ENCODE measurements at places on chromosomes 12 and 14.

DNA sequence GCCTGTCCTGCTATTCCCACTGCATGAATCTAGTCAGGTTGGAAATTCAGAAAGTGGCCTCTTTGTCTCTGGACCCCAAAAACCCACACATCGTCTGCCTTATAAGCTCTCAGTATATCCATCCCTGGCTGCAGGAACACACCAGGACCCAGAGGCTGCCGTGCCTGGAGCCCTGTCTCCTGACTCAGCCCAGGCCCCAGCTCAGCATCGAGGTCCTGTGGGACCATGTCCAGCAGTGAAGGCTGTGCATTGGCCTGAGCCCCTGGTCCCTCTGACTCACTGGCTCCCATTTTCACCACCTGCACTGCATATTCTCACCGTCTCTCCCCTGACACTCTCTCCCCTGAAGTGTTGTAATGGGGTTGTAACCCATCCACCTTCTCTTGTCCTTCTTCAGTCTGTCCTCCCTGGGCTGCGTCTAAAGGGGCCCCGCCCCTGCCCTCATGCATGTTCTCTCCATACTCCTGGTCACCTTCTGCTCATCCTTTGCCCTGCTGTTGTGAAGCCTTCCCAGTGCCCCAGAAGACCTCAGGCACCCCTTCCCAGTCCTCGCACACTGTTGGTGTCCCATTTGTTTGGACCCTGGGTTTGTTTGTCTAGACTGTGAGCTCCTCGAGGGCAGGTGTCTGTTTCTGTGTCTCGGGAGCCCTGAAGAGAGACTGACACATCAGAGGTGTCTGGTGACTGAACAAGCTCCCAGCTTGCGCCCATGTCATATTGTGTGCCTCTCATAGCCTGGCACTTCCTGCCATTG lies 43.8 kb downstream of the EVL start:
- no peak for DNase-seq

DNA sequence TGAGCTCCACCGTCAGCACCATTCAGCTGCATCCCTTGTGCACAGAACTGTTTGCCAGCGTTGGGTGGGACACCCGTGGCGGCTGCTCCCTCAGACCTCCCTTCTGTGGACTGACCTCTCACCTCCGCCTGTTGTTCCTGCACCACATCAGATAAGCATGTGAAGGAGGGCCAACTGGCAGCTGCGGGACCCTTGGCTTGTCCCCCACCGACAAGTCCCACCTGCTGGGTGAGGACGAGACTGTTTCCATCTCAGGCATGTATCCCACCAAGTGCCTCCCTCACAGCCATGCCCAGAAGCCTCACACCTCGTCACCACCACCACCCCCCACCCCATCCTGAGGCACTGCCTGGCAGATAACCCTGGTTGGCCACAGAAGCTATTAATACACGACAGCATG lies 18.6 kb upstream of the TEAD4 start:
- DNase-seq, result no peak

- no peak for DNase-seq
Measured at GRCh38 chr14:39370415-39370814, 61.8 kb downstream of the FBXO33 start.

DNA sequence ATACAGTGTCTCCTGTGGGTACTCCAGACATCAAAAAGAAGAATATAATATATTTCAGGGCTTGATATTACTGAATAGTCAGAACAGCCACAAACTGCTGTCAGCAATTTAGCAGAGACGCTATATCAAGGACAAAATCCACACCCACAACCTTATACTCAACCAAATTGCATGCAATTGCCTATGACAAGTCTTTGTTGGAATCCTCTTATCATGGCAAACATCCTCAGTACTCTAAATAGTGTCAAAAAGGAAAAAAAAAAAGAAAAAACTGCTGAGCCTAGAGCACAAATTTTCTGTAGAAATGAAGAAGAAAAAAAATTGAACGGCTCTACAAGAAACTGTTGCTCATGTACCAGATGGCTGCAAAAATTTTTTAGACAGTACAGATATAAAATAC lies 485.7 kb downstream of the TMTC2 start:
- no peak for DNase-seq

DNA sequence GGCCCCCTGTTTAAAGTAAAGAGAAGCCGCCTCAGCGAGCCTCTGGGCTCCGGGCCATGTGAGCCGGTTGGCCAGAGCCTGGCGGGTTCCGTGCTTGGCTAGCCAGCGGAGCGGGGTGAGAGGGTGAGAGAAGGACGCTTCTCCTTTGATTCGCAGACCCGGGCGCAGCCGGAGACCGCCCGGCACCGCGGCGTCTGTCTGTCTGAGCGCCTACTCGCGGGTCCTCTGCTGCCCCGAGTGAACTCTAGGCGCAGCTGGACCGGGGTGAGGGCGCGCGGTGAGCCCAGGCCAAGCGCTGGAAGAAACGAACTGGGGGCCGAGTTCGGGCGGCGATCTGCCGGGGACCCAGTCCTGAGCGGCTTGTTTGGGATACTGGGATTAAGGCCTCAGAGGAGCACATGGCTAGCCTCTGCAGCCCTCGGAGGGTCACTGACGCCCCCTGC lies 41.4 kb upstream of the TBX5 start:
- no peak for DNase-seq

DNA sequence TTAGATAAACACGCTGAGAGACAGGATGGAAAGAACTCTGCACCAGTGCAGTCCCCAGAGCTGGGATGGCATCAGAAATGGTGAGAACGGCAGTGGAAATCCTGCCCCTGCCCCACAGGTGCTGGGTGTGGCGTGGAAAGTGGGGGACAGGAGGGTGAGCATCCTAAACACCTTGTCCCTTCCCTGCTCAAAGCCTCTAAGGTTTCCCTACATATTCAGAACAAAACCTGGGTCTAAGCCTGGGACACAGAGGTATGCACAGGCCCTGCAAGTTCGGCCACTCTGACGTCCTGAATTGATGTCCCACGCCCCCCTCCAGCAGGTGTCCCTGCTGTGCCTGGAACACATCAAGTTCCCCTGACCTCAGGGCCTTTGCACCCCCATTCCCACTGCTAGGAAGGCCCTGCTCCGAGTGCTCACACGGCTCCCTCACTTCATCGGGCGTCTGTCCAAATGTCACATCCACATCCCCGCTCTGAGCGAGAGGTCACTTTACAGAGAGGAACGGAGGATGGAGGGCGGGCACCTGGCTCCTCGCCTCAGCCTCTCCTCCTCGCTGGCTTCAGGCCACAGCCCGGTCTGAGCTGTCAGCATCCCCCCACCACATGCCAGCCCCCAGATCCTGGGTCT lies 38.5 kb upstream of the SFSWAP start:
- DNase-seq, result no peak

DNA sequence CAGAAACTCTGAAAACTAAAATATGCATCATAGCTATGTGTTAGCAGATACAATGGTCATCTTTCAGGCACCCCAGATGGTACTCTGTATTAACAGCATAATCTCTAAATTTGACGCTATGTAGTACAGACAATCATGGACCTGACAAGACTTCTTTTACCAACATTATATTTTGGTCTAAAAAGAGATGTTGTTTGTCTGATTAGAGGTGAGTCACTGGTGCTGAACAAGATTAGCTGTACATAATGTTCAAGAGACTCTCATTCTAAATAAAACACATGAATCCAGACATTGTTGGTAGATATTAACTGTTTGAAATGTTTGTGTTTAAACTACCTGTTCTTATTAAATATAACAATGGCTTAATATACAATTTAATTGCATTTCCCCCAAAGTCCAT lies 146.4 kb upstream of the LMNTD1 start:
- no peak for DNase-seq

DNA sequence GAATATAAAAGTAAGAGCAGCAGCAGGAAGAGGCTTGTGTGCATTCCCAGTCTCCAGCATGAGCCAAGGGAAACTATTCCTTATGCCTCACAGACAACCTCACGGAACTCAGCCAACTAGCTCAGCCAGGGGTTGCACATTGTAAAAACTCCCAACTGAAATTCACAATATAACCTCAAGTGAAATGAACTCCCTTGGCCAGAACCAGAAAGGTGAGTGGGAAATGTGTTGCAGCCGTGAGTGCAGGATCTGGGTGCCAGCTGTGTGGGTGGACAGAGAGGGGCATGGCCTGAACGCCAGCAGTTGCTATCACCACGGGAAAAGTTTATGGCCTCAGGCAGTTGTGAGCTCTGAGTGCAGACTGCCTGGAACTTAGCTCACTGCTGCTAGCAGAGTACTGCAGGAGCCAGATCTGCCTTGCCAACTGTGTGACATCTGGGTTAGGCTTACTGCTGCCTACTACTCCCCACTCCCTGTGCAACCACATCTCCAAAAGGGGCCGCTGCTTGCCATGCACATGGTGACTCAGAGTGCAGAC lies 2.3 kb upstream of the CLEC1A start:
- no peak for DNase-seq

DNA sequence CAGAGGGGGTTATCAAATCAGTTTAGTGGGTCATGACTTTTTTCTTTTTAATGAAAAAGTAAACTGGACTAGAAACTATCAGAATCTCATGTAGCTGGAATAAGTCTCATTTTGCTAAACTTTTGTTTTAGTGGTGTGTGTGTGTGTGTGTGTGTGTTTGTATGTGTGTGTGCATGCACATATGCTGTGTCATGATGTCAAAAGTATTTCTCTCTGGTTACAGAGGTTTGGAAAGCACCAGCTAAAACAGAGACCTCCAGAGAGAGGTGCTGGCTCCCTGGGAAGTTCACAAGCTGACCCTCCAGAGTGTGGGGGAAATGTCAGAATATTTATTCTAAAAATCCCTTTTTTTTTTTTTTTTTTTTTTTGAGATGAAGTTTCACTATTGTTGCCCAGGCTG lies 114.7 kb downstream of the LGMN start:
- DNase-seq, result no peak

DNA sequence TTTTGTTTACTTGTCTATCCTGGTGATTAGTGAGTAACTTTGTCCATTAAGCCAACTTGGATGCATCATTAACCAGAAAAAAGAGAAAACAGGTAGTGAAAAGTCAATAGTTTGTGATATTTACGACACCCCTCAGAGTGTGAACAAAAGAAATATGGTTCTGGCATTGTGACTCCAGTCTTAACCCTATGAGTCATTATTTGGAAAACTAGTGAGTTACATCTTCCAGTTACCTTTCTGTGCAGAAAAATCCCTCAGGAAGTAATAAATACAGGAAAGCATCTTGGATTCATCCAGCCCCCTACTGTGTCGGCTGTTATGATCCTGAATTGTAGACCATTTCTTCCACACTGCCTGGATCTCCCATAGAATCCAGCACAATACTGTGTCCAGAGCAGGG lies 379.1 kb downstream of the GALC start:
- DNase-seq, result no peak

DNA sequence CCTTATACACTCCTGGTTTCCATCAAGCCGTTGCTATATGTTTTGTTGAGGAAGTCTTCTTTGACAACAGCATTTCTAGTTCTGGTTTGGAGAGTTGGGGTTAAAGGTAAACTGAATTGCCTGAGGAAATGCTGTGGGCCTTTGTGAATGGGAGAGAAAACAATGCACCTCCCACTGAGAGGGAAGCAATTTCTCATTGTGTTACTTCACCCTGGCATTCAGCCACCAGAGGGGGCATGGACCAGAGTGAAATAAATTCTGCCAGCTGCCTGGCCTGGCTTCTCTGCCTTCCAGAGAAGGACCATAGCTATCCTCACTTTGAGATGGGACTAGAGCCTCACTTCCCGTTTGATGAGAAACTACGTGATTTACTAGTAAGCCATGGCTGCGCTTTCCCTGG lies 475.3 kb downstream of the EGLN3 start:
- no peak for DNase-seq

GRCh38 chr12:124233846-124234640 lies 60.9 kb upstream of the RFLNA start:
- DNase-seq, result no peak

GRCh38 chr12:132572106-132572505 lies 38.3 kb downstream of the LRCOL1 start:
- DNase-seq, result no peak

- no peak for DNase-seq
Measured at GRCh38 chr12:101920906-101921305, 43.5 kb downstream of the DRAM1 start.

DNA sequence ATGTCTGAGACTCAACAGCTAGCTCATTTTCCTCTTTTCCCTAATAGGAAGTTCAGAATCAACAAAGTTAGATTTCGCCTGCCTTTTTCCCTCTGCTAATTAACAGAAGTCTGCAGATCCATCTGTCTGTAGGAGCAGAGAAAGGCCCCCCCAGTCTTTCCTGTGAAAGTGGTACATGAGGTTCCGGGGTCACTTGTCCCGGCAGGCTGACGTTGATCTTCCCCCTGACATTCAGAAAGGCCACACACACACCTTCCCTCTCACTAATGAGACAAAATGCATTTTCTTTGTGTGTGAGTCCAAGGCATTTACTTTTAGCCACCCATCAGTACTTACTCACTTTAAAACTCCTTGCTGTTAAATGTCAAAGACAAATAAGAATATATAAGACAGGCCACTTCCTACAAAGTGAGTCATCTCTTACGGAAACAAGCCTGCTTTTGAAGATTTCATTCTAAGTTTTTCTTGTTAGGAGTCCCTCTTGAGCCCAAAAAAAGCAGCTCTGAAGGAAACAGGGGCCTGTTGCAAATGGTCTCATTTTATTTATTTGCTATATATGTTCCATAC lies 138.7 kb downstream of the TTC7B start:
- DNase-seq, result no peak

DNA sequence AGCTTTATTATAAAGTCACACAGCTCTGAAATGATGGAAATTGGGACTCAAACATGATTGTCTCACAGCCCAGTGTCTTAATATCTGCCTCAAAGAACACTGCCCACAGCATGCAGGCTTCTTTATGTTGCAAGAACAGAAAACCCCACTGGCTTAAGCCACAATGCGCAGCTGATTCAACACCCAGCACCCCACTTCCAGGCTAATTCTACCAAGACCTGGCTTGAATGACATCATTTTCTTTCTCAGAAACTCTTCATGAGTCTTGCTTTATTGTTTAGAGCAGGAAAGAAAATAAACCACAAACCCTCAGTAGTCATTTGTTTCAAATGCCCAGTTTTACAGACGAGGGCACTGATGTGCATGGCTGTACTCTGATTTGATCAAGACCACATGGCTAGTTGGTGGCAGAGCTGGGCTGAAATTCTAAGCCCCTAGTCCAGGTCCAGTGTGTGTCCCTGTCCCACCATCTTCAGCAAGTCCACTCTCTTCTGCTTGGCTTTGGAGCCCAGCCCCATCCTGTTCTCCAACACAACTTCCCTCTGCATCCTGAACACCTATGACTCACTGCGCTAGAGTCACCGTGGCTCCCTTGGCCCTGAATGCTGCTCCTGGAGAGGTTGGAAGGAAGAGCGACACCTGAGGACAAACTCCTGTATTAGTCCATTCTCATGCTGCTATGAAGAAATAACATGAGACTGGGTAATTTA lies 50.3 kb upstream of the SRSF5 start:
- peak; percentile 24 for DNase-seq

GRCh38 chr12:83113945-83114344 lies 427.2 kb downstream of the TMTC2 start:
- DNase-seq, result no peak

GRCh38 chr14:68198713-68199495 lies 379.3 kb downstream of the RAD51B start:
- no peak for DNase-seq

- no peak for DNase-seq
Measured at GRCh38 chr12:75913502-75914351, 117.8 kb downstream of the PHLDA1 start.

All from effector memory CD4-positive, alpha-beta T cell (primary cell).